CD4-positive, alpha-beta T cell treated with Interferon alpha-2 for 1 hour (primary cell): ENCODE measurements at places on chromosomes 6 and 20.

DNA sequence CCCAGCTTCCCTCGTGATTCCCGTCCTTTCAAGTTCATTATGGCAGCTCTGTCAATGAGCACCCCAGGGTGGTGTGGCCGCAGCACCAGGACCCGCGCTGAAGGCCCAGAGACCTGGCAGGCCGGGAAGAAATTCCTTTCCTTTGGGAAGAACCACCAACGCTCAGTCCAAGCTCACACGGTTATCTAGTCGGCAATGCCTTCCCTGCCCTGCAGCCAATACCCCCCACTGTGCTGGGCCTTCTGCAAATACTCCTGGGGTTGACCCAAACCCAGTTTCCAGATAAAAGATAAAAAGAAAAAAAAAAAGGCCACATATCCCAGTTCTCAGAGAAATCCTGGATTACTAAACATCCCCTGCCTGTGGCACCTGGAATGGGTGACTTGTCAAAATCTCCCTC is 28.7 kb downstream of the PXDC1 start:
- DNase-seq: no peak

DNA sequence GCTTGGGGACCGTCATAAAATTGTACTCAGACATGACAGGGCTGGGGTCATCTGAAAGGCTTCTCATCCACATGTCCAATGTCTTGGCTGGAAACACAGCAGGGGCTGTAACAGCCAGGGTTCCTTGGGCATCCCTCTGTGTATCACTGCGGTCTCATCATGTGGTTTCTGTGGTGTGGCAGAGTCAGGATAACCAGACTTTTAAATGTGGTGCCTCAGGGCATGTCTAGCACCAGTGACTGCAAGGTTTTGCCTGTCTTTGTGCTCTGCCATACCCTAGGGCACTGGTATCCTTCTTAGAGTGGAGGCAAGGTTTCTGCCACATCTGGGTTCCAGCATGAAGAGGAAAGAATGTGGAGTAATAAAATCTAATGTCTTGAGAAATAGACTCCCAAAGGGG is 124.2 kb downstream of the PLEKHG1 start:
- no peak for DNase-seq

GRCh38 chr6:138237463-138237862 is 19.2 kb upstream of the PBOV1 start:
- no peak for DNase-seq

- peak; percentile 75 for DNase-seq
These were observed 10.3 kb upstream of the TULP1 start for GRCh38 chr6:35522660-35523658.

- no peak for DNase-seq
These were observed 37.7 kb downstream of the INSM1 start for GRCh38 chr20:20405623-20406022.

GRCh38 chr20:5720696-5721095 is 29.5 kb upstream of the SHLD1 start:
- DNase-seq: no peak

DNA sequence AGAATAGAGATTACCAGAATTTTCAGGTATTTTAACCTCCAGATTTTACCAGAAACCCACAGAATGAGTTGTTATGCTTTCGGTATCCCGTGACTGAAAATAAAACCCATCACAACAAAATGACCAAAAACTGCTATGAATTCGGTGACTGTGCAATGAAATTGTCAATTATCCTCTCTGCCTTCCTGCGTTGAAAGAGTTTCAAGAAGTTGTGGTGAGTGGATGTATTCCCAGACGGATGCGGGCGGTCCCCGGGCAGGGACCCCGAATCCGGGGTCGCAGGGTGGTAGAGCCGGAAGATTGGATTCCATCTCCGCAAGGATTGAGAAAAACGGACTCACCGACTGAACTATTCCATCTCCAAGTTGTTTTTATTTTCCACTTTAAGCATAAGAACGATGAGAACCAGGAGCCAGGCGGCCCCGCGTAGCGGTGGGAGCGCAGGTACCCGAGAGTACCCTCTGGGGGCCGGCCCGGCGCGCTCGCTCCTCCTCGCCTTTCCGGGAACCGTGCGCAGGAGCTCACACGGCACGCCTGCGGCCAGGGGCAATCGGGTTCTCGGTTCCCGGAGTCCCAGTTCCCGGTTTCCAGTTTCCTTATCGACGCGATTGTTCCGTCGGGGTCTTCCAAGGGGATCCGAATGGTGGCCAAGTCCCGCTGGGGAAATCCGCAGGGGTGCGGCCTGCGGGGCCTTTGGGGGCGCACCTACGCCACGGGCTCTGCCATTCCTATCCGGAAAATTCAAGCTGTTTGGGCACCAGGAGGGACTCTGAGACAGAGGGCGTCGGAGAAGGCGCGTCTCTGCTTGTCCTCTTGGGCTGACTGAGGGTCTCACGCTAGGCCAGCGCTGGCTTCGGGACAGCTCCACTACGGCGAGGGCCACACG is 104.9 kb upstream of the PRDM1 start:
- peak; percentile 70 for DNase-seq

GRCh38 chr6:153032255-153032882 is 29.9 kb upstream of the MTRF1L start:
- DNase-seq: no peak

DNA sequence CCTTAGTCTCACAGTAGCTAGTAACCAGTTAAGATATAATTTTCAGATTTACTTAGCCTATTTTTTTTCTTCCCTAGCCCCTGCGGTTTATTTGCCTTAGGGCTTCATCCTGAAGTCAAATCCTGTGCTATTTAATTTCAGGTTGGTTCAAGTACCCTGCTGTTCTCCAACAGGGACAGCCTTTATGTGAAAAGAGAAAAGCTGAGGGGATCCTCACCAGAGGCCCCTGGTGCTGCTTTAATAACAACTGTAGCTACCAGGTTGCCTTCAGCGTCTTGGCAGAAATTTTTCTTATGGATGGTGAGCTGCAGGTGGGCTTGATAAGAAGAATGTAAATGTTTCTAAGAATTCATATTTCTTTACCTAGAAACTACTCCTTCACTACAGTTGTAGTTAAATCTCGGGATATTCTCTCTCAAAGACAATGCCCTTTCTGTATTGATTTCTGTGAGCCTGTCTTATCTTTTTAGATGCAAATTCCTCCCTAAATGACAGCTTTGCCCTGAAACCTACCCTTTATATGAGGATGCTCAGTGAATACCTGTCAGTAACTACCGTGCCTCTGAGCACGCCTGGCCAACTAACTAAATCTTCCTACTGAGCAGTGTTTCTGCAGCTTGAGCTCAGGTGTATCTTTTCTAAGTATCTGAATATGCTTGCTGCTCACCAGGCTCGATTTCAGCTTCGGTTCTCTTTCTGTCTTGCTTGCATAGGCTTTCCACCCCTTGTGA is 320.5 kb downstream of the MMUT start:
- no peak for DNase-seq

DNA sequence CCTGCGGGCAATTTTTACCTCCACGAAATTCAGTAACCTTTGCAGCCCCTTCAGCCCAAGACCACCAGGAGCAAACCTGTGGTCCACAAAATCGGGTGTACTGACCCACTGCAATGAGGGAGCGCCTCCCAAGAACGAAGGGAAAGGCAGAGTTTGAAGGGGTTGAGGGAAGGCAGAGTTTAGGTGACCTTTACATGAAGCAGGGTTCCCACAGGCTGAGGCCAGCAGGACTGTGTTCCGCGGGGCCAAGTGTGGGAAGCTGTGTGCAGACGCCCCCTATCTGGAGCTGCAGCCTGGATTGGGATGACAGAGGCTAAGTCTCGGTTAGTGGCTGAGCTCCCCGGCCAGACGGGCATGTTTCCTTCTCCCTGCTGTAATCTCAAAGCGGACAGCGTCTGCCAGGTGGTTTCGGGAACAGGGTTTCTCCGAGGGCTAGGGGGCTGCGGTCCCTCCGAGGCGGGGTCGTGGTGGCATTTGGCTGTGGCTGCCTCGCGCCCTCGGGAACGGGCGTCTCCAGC is 826 bp upstream of the PYGB start:
- DNase-seq: peak; percentile 17

- DNase-seq: no peak
These were observed 33.7 kb upstream of the HBS1L start for GRCh38 chr6:135088281-135088680.

GRCh38 chr6:70717038-70717801 is 49.5 kb downstream of the SMAP1 start:
- DNase-seq: no peak
